ENCODE measurements at places on chromosomes 12 and 14.
A peak's percentile ranks its signal among the peaks of the same experiment; 100 is the strongest.

DNA sequence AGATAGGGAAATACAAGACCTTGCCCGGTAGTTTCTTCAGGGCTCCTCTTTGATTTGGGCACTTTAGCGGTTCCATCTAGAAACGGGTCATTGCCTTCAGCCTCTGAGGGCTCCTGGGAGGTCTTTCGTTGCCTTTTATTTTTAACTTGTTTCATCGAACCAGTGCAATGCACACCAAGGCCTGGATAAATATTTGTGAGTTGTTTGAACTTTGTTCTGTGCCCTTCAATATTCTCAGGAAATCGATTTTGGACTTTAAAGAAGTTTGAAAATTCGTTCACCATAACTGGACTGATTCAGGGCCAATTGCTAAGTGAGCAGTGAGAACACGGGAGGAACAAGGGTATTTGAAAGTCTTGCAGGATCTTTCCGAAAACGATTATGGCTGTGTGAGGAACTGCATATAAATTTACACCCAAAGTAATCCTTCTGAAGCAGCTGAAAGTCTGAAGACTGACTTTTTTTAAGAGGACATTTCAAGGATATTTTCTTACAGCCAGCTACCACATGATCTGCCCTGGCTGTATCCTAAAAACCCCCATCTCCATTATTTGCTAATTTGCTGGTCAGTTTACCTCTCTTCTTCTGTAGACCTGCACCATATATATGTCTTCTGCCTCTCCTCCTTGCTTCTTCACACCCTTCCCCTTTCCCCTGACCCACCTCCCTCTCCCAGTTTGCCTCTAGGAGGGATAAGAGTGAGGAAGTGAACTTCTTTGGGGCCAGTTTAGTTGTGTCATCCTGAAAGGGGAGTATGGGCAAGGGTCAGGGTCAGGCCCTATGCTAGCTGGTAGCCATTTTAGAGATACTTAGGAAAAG lies 8.0 kb downstream of the DUSP6 start:
- no peak for DNase-seq

GRCh38 chr12:6311822-6312528 lies 1.5 kb downstream of the PLEKHG6 start:
- no peak for DNase-seq

GRCh38 chr14:91118511-91119068 lies 4.7 kb downstream of the DGLUCY start:
- DNase-seq = no peak

- DNase-seq = no peak
Observed at GRCh38 chr12:56118688-56119357, 757 bp downstream of the ZC3H10 start.

DNA sequence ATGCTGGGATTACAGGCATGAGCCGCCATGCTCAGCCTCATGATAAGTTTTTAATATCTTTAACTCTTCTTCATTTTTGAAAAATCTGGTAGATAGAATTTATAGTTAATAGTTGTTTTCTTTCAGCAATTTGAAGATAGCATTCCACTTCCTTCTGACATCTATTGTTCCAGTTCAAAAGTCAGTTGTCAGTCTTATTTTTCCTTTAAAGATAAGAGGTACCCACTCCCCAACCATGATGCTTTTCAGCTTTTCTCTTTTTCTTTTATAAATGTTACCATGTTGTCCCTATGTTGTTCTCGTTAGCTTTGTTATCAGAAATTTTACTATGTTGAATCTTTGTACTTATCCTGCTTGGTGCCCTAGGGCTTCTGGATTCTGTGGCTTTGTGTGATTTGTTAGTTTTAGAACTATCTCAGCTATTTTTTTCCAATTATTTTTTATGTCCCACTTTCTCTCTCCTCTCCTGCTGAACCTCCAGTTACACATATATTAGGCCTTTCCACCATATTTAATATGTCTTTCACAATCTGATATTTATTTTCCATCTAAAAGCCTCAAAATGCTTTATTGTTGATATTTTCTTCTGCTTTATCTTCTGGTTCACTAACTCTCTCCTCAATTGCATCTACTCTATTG lies 181.6 kb upstream of the FOXN3 start:
- DNase-seq = no peak

DNA sequence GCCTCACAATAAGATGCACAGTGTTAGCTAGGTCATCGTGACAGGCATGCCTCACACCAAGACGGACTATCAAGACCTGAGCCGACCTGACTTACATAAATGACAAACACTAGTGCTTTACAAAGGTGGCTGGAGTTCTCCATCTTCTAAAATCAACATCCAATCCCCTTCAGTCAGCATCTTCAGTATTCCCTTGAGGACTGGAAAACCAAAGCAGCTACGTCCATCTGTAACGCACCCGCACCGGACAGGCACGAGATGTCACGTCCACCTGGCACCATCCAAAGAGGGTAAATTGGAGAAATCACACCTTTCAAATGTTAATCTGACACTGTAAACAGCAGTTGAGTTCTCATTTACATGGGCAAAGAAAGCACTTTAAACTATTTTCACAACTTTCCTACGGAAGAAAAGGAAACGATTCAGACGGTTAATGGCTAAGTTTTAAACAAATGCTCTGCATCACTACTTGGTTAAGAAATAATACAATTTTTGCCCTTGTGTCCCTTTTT lies 130.2 kb downstream of the PRICKLE1 start:
- no peak for DNase-seq

GRCh38 chr12:20132818-20133217 lies 235.5 kb upstream of the PDE3A start:
- no peak for DNase-seq

GRCh38 chr12:3302401-3303041 lies 188.5 kb upstream of the PRMT8 start:
- DNase-seq = no peak

GRCh38 chr12:95796982-95797289 lies 6.4 kb upstream of the NTN4 start:
- DNase-seq = no peak

GRCh38 chr12:80717856-80718255 lies 1.1 kb downstream of the MYF5 start:
- DNase-seq = no peak

GRCh38 chr14:97695456-97695981 lies 898.3 kb downstream of the VRK1 start:
- DNase-seq = no peak

GRCh38 chr14:87049950-87050349 lies 943.0 kb downstream of the GALC start:
- no peak for DNase-seq

- no peak for DNase-seq
Observed at GRCh38 chr14:22513066-22513812, 75.8 kb downstream of the DAD1 start.

- DNase-seq = no peak
Observed at GRCh38 chr12:67716817-67717216, 68.3 kb downstream of the DYRK2 start.

- no peak for DNase-seq
Observed at GRCh38 chr14:70448633-70449340, 3.2 kb upstream of the ADAM21 start.

GRCh38 chr14:52304248-52304904 lies 9.7 kb upstream of the PTGER2 start:
- no peak for DNase-seq

DNA sequence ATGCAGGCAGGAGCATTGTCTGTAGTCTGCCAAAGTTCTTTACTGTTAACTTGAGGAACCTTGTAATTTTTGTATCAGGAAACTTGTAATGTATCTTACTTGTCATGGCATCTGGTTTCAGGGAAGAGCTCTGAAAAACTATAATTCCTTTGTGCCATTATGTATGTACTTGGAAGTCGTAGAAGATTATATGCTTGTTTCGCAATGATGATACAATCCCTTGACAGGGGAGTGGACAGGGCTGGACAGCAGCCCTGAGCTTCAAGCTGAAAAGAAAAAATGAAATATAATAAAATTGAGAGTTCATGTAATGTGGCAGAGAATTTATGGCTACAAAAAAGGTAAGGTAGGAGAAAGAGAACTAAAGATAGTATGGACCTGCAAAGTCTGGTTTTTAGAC lies 7.4 kb upstream of the DLGAP5 start:
- no peak for DNase-seq

- DNase-seq = no peak
Observed at GRCh38 chr14:94081386-94081820, 293 bp downstream of the IFI27L1 start.

- no peak for DNase-seq
Observed at GRCh38 chr12:67925077-67925476, 64.2 kb upstream of the IFNG-AS1 start.

DNA sequence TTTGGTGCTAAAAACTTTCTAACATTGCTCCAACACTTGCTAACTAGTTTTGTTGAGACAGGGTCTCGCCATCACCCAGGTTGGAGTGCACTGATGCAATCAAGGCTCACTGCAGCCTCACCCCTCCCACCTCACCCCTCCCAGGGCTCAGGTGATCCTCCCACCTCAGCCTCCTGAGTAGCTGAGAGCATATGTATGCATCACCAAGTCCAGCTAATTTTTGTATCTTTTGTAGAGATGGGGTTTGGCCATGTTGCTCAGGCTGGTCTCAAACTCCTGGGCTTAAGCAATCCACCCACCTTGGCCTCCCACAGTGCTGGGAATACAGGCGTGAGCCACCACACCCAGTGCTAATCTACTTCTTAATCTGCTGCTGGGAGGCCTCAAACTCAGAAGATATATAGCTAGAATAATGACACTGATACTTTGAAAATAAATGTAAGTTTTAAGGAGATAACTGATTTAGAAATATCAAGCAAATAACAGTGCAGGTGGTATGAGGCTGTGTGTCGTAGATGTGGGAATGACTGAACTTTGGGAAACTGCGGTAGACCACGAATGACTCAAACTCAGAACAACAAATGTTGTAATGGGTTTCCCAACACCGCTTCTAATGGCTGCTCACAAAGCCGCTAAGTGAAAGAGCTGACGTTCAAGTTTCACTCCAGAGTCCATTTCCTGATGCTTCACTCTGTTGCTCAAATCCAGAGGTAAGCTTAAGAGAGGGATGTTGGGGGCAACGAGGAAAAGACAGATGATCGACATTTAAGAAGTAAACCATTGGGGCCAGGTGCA lies 10.0 kb downstream of the TMCC3 start:
- DNase-seq = no peak

DNA sequence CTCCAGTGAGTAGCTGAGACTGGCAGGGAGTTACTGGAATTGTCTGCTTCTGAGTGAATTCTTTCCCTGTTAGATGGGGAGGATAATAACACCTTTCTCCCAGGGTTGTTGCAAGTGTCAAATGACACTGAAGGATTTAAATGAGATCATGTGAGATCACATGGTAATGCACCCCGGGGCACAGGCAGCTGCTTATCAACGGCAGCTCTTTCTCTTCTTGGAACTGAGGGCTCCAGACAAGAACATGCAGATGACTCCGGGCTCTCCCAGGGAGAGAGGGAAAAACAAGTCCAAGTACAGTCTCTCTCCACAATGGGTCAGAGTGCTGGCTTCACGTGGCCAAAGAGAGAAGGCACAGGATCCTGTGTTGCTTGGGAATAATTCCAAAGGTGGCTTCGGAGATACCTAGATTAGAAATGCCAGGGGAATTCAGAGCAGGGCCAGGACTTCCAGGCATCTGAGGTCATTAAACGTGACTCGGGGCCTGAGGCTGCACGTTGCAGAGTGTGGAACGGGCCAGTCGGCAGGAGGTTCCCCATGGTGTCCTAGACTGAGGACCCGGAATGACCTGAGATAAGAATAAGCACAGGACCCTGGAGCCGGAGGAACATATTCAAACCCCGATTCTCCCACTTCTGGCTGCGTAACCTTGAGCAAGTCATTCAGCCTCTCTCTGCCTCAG lies 109.2 kb downstream of the PRMT8 start:
- no peak for DNase-seq

GRCh38 chr12:68633614-68634558 lies 23.2 kb downstream of the RAP1B start:
- DNase-seq = no peak

DNA sequence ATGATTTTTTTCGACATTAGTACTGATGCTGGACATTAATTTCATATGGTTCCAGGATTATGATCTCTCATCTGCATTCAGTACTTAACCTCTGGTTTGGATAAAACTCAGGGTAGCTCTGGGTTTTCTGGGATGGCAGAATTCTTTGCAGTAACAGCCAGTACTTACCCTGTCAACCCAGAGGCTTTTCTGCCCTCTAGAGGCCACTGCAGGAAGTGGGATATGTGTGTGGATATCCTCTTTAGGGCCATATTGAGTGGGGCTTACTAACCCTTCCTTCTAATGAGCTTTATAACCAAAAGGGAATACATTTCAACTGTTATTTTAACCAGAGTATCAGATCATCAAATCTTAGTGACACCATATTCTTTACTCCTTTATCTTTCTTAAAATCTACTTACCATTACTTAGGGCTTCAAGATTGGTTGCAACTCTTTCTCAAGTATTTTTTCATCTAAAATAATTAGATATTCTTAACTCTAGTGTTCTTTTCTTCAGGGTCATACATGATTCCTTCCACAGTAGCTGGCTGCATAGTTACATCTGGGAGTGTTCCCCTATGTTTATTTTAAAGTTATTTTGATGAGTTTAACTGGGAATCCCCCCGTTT lies 488.0 kb upstream of the STXBP6 start:
- no peak for DNase-seq

- no peak for DNase-seq
Observed at GRCh38 chr12:4277857-4278256, 4.3 kb downstream of the CCND2 start.

- DNase-seq = no peak
Observed at GRCh38 chr12:90936230-90937005, 18.6 kb downstream of the CCER1 start.

DNA sequence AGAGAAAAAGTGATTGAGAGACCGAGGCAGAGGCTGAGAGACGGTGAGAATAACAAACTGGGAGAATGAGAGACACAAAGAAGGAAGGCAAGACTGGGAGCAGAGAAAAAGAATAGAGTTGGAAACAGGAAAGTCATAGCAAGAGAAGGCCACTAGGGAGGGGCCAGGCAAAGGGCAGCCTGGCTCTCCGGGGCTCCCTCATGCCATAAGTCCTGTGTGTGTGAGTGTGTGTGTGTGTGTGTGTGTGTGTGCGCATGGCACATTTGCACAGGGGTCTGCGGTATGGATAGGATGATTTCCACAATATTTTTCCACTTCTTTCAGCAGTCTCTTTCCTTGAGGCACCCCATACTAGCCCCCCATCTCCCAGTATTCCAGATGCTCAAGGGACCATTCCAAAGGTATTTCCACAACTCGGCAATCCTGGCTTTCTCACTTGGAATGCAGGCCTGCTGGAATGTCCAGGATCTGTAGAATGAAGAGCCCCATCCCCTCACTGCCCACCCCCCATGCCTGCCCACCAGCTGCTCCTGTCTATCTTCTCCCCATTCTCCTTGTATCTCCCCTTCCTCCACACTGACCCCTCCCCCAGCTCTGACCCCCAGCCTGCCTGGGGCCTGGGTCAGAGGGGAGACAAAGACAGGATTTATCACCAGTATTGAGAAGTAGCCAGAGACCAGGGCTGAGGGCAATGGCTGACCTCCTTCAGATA lies 9.0 kb downstream of the GPR84 start:
- peak; percentile 47 for DNase-seq

- no peak for DNase-seq
Observed at GRCh38 chr12:49349266-49349665, 2.6 kb downstream of the DNAJC22 start.

All from right forelimb (tissue), 1 donor.